ENCODE measurements at places on chromosomes 6 and 20. TPM values are rescaled to one million over a fixed set of nuclear protein-coding genes. Genes with fewer than 3 reads are reported as not detected.

Gene GFOD1
- total RNA-seq, result 3.8 TPM

Gene IRAK1BP1
- 5.4 TPM for total RNA-seq

Gene ELOVL2
- 0.07 TPM for total RNA-seq

Gene TP53TG5
- 0.76 TPM for total RNA-seq

Gene ADGRF4
- not detected for total RNA-seq

Gene PLN
- total RNA-seq, result not detected

Gene MOG
- total RNA-seq, result not detected

Gene ARFGEF3
- 3.8 TPM for total RNA-seq

Gene GABRR1
- not detected for total RNA-seq

Gene NRSN2
- total RNA-seq, result 1.9 TPM

Gene SDCBP2
- 3.4 TPM for total RNA-seq

DNA sequence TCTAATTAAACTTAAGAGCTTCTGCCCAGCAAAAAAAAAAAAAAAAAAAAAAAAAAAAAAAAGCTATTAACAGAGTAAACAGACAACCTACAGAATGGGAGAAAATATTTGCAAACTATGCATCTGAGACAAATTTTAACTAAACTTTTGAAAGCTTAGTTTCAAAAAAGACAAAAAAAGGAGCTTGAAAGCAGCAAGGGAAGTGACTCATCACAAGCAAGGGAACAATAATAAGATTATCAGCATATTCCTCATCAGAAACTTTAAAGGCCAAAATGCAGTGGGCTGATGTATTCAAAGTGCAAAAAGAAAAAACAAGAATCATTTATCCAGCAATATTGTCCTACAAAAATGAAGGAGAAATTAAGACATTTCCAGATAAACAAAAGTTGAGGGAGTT is 158.6 kb downstream of the RNF144B start:
- no peak for DNase-seq

GRCh38 chr20:56689318-56689717 is 60.2 kb downstream of the TFAP2C start:
- DNase-seq, result no peak

GRCh38 chr6:120214088-120214499 is 864.5 kb upstream of the MAN1A1 start:
- no peak for DNase-seq

DNA sequence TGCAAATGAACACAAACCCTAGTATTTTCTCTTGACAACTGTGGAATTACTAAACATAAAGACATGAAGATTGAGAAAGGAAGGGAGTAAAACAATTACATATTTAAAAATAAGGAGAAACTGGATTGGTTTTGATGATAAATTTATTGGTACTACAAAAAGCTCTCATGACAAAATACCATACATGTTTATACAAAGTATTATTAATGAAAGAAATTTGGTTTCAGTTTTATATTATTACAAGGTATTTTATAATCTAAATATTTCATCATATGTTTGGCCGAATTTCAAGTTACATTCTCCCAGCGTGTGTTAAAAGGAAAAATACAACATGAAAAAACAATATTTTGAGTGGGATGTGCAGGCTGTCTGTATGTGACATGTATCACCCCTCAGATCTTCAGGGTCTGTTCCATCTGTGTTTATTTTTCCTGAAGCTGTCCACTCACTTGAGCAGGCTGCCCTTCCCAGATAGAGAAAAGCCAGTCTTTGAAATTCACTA is 568.4 kb downstream of the NKAIN2 start:
- no peak for DNase-seq

DNA sequence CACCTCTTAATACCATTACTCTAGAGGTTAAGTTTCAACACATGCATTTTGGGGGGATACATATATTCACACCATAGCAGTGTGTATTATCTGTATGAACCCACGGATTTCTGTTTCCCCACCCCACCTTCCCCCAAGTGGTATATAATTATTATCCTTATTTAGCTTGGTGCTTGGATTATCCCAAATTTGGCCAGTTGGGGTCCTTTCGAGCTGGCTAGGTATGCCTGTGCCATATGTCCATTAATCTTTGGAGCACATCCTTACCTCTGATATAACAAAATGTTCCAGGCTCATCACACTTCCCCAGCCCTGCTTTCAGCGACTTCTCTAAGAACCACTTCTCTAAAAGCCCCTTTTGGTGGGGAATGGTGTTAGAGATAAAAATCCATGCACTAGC is 118.7 kb upstream of the MLIP start:
- DNase-seq, result no peak

DNA sequence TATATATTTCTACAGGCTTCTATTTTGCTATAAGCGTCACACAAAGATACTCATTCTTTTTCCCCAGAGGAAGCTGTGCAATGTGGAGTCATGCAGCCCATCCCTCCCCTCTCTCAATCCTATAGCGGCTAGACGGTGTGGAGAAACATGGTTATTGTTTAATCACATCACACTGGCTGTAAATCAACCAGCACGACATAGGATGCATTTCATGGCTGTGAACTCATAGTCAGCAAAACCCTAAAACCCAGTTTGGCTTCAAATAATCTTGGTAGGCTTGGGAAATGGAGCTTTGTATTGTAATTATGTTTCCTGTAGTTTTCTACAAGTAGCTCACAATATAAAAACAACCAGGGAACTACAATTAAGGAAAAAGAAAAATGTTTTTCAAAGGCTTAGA is 16.8 kb downstream of the FOXC1 start:
- DNase-seq, result no peak

- no peak for DNase-seq
Observed at GRCh38 chr6:165096868-165097267, 212.5 kb downstream of the C6orf118 start.

GRCh38 chr6:124960757-124961463 is 1.3 kb upstream of the RNF217 start:
- DNase-seq, result no peak

DNA sequence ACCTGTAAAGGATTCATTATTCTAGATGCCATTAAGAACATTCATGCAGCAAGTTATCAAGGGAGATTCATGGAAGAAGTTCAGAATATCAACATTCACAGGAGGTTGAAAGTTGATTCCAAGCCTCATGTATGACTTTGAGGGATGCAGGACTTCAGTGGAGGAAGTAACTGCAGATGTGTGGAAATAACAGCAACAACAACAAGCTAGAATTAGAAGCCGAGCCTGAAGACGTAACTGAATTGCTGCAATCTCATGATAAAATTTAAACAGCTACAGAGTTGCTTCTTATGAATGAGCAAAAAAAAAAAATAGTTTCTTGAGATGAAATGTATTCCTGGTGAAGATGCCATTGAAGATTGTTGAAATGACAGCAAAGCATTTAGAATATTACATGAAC is 73.3 kb upstream of the NXT1 start:
- DNase-seq, result no peak

DNA sequence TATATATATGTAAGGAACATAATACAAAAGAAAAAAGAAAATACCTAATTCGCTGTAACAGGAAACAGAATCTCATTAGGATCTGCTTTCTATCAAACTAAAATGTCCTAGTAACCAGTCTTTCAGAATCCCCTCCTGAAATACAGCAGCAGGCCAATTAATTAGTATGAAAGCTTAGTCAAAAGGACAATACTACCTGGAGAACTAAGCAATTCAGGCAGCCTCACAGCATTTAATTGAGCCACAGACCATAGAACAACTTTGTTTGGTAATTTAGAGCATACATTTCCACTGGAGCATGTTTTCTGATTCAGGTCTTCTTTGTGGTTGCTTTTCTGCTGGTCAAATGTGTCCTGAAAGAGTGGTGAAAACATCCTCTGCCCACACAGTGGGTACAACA is 516.0 kb downstream of the LMBRD1 start:
- no peak for DNase-seq

DNA sequence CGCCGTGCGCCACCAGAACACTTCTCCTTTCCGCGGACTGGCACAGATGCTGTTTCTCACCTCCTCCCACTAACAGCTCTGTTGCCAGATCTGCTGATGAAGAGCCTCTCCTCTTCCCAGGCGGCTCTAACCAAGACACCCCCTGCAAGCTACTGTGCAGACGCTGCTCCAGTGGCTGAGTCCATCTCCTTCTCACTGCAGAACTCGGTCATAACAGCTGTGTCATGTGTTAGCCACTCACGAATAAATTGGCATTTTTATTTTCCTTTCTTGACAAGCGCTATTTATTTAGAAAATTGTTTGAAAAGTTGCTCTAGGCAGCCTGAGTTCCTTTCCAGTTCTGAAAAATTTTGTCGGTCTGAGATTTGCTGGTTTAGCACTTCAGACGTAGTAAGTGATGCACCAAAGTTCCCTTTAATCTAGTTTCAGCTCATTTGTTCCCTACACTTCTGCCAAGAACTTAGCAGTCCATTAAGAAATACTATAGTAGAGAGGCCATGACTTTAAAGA is 12.8 kb upstream of the PLEKHG1 start:
- no peak for DNase-seq

DNA sequence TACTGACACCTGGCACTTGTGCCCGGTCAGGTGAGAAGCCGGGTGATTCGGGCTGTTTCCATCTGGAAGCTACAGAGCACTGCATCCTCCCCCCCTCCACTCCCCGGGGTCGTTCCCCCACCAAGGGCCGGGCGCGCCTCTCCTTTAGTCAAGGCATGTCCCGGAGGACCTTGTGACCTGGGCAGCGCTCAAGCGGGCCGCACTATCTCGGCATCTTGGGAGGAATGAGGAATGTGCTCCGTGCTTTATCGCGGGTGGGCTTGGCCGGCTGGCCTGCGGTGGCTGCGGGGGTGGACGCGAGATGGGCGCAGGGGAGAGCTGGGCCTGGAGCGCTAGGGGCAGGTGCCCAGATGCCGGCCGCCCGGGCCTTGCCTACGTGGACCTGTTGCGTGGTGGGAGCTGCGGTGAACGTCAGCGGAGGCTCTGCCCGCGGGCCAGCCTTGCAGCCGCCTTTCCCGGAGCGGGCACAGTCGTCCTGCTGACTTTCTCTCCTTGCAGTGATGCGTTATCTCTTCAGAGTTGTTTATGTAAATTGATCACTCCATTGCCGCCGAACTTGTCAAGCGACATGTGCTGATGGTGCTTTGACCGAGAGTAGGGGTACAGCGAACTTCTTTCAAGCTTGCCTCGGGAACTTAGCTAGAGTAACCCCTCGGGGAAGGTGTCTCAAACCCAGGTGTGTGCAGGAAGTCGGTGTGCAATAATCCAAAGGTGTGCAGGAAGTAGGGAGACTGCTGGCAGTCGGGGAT is 1.1 kb downstream of the LRRC1 start:
- no peak for DNase-seq

- peak; percentile 12 for DNase-seq
Observed at GRCh38 chr6:41191569-41191968, 9.4 kb downstream of the TREML2 start.

DNA sequence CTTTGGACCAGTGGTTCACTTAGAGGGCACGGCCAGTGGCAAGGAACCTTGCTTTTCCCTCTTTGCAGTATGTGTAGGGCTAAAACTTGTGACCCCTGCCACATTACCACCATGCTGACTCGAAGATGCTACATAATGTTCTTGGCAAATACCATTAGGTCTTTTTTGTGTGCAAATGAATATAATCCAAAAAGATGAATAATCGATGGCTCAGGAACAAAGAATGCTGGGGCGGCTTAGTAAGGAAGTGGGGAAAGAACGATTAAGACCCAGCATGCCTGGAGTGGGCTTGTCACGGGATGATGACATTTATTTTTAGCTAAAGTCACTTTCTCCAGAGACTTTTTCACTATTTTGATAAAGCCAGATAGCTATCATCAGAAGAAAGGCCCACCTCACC is 23.1 kb downstream of the CMTR1 start:
- no peak for DNase-seq

GRCh38 chr20:50558483-50558925 is 48.3 kb downstream of the PTPN1 start:
- DNase-seq, result peak; percentile 68

DNA sequence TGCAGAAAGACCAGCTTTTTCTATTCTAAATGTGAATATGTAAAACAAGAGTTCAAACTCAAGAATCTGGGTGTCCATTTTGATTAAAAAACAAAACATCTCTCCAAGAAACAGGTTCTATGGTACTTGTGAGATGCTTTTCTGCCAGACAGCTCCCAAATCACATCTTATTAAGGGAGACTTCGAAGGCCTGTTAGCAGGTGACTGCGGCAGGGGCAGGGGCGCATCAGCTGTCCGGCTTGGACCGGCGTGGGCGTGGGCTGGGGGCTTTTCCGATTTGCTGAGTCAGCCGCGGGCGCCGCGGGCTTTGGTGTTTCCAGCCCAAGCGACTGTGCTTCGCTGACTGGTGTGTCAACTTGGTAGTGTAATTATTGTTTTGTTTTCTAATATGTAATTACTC is 32.6 kb downstream of the TFAP2A start:
- no peak for DNase-seq

GRCh38 chr6:166905013-166905412 is 51.3 kb downstream of the RNASET2 start:
- no peak for DNase-seq

DNA sequence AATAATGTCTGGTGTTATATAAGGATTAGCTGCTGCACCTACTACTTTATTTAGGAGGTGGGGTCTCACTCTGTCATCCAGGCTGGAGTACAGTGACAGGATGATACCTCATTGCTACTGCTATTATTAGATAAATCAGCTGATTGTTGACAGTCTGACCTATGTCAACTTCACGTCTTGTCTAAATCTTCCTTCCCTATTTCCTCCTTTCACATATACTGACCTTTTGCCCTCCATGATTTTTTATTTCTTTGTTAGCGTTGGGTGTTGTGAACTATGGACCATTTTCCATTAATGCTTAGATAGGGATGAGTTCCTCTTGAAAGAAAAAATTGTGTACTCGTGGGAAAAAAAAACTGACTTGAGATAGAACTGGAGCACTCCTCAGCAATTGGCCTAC is 109.9 kb upstream of the BEND6 start:
- no peak for DNase-seq

DNA sequence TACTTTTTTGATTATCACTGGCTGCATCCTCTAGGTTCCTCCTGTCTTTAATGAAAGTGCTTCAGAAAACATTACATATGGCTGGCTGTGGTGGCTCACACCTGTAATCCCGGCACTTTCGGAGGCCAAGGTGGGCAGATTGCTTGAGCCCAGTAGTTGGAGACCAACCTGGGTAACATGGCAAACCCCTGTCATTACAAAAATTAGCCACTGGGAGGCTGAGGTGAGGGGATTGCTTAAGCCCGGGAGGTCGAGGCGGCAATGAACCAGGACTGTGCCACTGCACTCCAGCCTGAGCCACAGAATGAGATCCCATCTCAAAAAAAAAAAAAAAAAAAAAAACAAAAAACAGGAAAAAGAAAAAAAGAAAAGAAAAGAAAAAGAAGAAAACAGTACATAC is 35.3 kb downstream of the BEND3 start:
- peak; percentile 10 for DNase-seq

GRCh38 chr20:10449270-10449669 is 14.2 kb downstream of the SLX4IP start:
- DNase-seq, result no peak

GRCh38 chr20:46708172-46708860 is 1.1 kb upstream of the SLC2A10 start:
- DNase-seq, result no peak

DNA sequence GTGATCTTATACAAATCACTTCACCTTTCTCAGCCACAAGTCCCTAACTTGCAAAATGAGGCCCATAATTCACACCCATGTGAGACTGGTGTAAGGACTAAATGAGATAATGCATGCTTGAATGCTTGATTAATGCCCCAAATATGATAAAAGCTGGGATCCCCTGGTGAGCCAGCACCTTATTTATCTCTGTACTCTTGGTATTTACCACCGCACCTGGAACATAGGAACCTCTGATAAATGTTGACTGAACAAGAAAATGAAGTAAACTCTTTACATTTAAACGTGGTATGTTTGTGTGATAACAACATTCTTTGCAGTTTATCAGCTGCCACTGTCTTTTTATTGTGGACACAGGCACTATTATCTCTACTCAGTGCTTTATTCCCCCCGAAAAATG is 2.5 kb upstream of the APOBEC2 start:
- DNase-seq, result no peak
